ENCODE measurements at places on chromosomes 1 and 21. TPM values are rescaled to one million over a fixed set of nuclear protein-coding genes. Genes with fewer than 3 reads are reported as not detected.
A peak's percentile ranks its signal among the peaks of the same experiment; 100 is the strongest.

The ELF3 gene
- total RNA-seq, result 0.30 TPM

DNA sequence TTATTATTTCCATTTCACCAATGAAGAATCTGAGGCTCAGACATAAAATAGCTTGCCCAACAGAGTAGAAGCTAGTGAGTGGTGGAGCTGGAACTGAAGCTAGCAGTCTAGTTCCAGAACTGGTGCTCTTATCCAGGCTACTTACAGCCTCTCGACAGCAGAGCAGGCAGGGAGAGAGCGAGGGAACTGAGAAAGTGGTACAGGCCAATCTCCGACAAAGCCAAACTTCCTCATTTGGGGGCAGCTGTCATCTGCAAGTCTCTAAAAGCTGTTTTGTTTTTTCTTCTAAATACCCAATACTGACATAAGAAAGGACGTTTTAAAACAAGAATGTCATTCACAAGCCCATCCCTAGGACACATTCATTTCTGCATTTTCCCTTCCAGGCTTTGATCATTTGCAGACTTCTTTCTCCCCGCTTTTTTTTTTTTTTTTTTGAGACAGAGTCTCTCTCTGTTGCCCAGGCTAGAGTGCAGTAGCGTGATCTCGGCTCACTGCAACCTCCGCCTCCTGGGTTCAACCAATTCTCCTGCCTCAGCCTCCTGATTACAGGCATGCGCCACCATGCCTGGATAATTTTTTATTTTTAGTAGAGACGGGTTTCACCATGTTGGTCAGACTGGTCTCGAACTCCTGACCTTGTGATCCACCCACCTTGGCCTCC lies 20.0 kb downstream of the YIPF1 start:
- DNase-seq, result no peak

The RXFP4 gene
- total RNA-seq, result not detected

The AIM2 gene
- 28.2 TPM for total RNA-seq

The CD247 gene
- total RNA-seq, result 239 TPM

DNA sequence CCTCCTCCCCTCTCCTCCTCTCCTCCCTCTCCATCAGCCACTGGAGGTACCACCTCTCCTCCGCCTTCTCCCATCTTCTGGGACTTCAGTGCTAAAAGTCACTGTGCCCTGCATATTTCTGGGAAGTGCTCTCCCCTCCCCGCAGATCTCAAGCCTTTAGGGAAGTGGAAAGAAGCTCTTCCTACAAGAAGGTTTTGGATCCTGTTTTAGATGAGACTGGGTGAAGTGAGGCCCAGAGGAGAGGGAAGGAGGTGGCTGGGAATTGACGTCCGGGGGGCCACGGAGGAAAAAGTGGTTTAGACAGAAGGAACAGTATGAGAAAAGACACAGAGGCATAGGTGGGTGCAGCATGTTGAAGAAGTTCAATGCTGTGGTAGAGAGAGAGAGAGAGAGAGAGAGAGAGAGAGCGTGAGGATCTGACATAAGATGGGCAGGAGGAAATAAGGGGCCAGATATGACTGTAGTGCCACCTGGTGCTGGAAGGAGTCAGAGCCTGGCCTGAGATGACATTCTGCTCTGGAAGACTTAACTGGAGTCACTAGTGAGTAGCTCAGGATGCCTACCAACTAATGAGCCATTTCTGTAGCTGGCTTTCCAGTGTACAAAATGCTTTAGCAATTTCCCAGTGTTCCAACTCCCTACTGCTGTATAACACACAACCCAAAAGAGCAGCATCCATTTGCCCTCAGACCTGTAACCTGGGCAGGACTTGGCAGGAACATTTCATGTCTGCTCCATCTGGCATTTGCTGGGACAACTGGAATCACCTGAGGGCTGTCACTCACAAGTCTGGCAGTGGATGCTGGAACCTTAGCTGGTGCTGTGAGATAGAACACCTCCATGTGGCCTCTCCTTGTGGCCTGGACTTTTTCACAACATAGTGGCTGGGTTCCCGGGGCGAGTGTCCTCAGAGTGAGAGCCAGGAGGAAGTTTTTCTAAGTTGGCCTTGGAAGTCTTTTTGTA lies 16.6 kb upstream of the ZSCAN20 start:
- DNase-seq, result peak; percentile 58

The KCNQ4 gene
- 0.45 TPM for total RNA-seq

GRCh38 chr1:234505769-234506102 lies 26.8 kb upstream of the TARBP1 start:
- DNase-seq, result no peak

GRCh38 chr1:119318466-119319309 lies 49.9 kb upstream of the HAO2 start:
- no peak for DNase-seq

- DNase-seq, result no peak
These were observed 87.6 kb downstream of the NENF start for GRCh38 chr1:212520299-212520698.
